ENCODE measurements at places on chromosomes 12 and 14. TPM values are rescaled to one million over a fixed set of nuclear protein-coding genes. Genes with fewer than 3 reads are reported as not detected.

SDSL gene
- 15.9 TPM for total RNA-seq

GRCh38 chr14:60655898-60656685 lies 6.8 kb upstream of the SIX1 start:
- no peak for DNase-seq

GRCh38 chr14:103081951-103082350 lies 2.1 kb upstream of the LBHD2 start:
- DNase-seq, result no peak

- DNase-seq, result no peak
These were observed 112.2 kb downstream of the PTPN11 start for GRCh38 chr12:112530941-112531340.
